NCI-H2081 (cell line): ENCODE measurements at places on chromosomes 4 and X.

GRCh38 chrX:36436361-36436760, 516.8 kb downstream of the CFAP47 start:
- DNase-seq, result no peak

- DNase-seq, result no peak
Measured at GRCh38 chr4:175246941-175247340, 328.8 kb downstream of the ADAM29 start.

- no peak for DNase-seq
Measured at GRCh38 chrX:153400146-153401132, 711 bp downstream of the PNMA6E start.

DNA sequence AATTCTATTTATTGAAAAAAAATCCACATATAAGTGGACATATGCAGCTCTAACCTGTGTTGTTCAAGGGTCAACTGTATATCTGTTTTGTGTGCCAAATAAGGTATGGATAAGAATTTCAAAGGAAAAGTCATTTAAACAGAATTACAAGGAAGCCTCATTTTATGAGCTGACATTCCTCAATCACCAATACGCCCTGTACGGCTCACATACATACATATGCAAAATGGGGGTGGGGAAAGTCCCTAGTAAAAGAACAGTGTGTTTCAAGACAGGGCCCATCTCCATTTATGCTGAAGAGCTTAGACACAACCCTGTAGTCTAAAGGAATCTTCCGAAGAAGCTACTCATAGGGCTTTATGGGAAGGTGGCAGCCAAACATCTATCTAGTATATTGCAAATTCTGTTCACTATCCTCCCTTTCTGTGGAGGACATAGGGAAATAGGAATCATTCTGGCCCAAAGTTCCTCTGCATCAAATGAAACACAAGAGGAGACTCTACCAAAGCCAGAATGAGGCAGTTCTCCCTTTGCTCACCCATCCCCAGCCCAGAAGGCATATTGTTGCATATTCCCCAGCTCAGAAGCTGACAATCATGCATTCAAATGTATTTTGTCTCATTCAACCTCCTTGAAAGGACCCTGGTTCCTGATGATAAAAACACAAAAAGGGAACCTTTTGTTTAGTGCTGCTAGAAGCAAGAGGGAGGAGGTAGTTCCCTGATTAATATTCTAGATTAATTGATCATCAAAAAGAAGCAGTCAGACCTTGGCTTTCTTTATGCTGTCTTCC, 13.7 kb upstream of the ZBTB33 start:
- no peak for DNase-seq

DNA sequence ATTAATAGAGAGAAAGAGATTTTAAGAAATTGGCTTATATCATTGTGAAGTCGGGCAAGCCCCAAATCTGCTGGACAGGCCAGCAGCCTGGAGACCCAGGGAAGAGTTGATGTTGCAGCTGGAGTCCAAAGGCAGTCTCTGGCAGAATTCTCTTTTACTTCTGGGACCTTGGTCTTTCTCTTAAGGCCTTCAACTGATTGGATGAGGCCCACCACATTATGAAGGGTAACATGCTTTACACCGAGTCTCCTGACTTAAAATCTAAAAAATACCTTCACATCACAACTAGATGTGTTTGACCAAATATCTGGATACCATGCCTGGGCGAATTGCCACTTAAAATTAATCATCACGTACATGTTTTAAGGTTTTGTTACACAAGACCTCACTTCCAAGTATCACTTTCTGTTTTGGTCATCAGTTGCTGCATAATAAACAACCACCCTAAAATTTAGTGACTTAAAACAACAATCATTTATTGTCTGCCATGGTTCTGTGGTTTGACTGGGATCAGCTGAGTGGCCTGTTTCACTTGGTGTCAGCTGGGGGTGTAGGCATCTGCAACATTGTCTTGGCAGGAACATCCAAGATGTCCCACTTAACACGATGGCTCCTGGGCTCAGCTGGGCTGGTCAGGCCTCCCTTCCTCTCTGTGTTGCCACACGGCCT, 3.4 kb downstream of the CD38 start:
- DNase-seq, result no peak

DNA sequence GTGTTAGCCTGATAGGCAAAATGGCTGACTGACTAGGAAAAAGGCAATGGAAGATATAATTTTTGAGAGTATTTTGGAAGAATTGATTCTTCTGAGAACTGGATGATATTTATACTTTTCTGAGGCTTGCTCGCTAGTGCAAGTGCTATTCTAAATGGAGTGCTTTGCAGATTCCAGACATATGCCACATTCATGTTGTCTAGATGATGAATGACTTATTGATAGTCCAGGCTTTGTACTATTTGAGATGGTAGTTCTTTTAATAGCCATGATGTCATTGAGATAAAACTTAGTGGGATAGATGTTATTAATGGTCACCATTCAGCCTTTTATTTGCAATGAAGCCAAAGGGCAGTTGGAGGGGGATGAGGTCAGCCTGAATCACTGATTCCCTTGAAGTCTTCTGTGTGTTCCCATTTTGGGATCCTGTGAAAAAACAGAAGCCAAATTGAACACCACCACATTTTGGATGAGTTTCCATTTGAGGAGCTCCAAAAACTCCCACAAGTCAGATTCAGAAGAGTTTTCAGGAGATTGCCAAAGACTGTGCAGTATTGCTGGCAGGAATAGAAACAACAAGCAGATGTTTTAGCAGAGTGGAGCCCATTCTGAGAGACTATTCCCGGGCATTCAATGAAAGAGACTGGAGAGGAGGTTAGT, 184.1 kb downstream of the IL1RAPL2 start:
- no peak for DNase-seq

- no peak for DNase-seq
Measured at GRCh38 chr4:13483768-13484121, 395 bp downstream of the RAB28 start.

GRCh38 chr4:169305651-169306050, 34.9 kb upstream of the SH3RF1 start:
- no peak for DNase-seq

GRCh38 chrX:118346258-118347094, 570 bp downstream of the WDR44 start:
- peak; percentile 73 for DNase-seq

GRCh38 chrX:124018023-124018422, 56.5 kb downstream of the STAG2 start:
- no peak for DNase-seq

DNA sequence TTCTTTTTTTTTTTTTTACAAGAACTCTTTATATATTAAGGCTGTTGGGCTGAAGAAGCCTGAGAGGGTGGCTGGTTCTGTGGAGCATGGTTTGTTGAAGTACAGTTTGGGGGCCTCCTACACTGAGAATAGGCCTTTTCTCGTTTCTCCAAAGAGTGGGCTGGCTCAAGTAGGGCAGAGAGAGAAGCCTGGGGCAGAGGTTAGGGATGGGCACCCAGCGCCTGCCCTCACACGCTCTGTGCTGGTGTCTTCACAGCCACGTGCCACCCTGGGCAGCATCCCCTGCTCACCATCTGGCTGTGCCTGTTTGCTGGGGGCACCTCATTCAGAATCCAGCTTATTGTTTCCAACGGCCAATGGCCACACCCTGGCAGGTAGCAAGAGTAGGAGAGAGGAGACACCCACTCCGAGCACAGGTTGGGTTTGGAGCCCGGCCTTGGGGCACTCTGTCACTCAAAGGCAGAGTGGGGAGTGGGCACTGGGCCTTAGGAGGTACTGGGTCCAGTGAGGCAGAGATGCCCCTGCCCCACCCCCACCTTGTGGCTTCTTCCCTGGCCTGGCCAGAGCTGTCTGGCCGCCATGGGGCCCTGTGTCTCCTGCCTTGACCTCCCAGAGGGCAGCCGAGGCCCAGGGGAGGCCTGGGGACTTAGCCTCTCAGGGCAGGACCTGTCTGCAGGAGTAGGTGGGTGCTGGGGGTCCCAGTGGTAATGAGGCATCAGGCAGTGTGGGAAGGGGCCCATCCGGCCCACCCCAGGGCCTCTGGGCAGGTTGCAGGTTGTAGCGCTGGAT, 2.9 kb downstream of the MSANTD1 start:
- no peak for DNase-seq

DNA sequence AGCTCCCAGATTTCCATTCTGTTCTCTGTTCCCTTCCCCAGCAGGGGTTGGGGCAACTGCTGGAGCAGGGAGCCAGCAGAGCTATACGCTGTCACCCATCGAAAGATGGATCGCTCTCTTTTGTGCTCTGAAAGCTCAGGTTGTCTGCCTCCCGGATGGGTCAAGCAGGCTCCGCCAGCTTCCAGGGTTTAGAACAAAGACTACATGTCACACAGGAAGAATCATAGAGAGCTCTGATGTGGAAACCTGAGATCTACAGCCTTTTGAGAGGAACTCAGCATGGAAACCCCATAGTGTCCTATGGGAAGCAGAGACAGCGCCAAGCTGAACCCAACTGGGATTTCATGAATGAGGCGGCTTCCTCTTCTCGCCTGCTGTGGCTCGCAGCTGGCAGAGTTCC, 205.4 kb downstream of the HS3ST1 start:
- peak; percentile 88 for DNase-seq

DNA sequence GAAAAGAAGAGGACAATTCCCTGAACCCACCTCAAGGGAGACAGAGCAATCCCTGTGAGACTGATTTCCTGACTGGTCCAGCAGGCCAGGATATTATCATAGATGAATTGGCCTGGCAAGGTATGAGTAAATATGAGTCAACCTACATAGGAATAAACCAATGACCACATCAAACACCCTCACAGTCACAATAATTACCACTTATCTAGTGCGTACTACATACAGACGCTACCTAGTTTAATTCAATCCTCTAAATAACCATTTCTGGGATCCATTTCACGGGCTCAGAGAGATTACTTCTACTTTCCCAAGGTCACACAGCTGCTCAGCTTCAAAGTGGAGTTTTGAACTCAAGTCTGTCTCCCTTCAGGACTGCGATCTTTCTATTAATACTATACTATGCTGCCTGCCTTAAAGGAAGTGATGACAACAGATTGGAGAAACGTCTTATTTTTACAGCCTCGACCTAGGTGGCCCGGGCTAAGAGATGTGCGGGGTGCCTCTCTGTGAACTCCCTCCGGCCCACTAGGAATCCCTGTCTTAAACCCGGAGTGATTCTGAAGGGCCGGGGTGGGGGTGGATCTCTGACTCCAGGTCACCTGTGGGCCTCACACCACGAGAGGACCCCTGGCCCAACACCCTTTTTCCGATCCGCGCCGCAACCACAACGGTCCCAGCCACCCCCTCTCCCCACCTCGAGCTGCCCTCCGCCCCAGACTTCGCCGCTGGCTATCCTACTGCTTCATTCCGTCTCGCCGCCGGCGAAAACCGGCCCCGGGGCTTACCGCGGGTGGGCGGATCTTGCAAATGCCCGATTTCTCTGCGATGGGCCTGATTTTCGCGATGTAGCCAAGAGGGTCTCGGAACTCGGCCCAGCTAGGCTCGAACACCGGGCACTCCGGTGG, 800 bp downstream of the KDM5C start:
- no peak for DNase-seq

GRCh38 chrX:1885116-1885515, 270.3 kb downstream of the ASMT start:
- no peak for DNase-seq

DNA sequence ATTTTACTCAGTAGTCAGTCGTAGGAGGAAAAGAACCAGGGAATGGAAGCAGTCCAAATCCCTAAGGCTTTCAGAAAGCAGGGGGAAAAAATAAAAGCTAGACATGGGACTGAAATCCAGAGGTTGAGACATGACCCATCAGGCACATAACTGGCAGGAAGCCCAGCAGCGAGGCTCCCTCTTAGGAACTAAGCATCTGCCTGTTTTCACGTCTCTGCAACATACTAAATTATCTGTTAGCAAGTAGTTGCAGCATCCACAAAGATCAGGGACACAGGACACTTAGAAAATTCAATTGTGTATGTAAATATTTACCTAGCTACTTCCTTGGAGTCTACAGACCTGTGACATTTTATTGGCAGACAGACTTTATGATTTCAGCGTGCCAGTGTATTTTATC, 118.0 kb upstream of the EDNRA start:
- DNase-seq, result no peak

GRCh38 chrX:150268839-150269355, 94.2 kb upstream of the MAMLD1 start:
- no peak for DNase-seq

GRCh38 chr4:113637823-113638561, 123.5 kb downstream of the CAMK2D start:
- no peak for DNase-seq

DNA sequence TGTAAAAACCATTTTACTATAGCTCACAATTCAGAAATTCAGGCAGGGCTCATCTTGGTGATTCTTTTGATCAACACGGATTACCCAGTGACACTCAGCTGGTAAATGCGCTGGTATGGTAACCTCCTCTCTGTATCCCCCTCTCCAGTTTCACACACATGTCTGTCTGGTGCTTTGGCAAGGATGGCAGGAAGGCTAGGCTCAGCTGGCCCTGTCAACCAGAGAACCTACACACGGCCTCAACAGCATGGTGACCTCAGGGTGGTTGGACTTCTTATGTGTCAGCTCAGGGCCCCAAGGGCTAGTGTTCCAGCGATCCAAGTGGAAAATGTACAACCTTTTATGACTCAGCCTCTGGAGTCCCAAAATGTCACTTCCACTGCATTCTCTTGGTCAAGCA, 55.7 kb upstream of the EOLA2 start:
- DNase-seq, result no peak

DNA sequence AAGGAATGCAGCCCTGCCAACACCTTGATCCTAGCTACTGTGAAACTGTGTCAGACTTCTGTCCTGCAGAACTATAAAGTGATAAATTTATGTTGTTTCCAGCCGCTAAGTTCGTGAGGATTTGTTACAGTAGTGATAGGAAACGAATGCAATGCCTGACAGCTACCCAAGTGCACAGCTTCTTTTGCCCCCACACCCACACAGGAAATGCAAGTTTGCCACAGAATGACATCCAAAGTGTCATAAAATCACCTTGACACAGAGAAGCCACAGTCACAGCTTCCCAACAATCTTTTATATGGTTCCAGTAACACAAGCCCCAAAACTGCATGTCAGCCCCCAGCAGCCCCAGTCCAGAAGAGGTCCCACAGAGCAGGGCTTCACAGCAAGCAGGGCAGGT, 216.9 kb upstream of the S100G start:
- no peak for DNase-seq

DNA sequence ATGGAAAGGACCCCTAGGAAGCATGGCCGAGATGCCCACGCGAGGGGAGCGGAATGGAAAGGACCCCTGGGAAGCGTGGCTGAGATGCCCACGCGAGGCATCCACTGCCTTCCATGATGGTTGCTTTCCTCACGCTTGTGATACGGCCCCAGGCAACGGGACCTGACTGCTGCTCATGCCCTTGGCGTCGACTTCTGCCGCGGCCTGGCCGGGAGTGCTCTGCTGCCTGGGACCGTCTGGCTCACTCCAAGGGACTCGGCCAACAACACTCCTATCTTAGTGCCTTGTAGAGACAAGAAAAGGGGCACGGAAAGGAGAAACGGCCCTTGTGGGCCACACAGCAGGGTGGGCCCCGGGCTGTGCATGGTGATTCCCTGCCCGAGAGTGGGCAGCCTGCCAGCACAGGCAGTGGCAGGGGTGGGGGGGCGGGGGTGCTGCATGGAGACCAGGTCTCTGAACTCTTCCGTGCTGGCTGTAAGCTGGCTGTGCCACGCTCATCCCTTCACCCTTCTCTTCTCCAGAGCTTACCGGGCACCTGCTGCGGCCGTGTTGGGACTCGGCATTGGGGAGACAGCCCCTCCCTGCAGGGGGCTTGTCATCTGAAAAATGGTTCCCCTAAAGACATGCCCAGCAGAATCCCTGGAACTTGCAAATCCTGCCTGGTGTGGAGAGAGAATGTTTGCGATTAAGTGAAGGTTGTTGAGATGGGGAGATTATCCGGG, 38.6 kb upstream of the HMX1 start:
- DNase-seq, result no peak
